ENCODE measurements at places on chromosomes 1 and 21.

DNA sequence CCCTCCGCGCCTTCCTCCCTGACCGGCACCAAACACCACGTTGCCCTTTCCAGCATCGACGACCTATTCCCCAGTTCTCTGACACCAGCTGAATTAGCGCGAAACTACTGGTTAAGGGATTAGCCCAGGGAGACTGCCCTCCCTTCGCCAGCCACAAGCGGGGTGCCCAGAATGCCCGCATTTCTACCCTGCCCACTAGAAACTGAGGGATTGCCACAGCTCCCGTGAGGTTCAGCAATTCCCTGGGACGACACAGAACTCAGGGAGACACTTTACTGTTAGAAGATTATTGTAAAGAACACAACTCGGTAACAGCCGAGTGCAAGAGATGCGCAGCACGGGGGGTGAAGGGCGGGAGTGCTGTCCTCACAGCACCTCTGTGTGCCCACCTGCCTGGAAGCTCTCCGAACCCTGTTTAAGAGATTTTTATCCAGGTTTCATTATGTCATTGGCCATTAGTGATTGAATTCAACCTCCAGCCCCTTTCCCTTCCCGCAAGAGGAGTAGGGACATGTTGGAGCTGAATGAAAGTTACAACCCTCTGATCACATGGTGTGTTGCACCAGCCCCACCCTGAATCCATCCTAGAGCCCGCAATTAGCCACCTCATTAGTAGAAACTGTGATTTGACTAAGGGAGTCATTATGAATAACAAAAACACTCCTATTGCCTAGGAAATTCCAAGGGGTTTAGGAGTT, 15.8 kb upstream of the RIPPLY3 start:
- no peak for DNase-seq

DNA sequence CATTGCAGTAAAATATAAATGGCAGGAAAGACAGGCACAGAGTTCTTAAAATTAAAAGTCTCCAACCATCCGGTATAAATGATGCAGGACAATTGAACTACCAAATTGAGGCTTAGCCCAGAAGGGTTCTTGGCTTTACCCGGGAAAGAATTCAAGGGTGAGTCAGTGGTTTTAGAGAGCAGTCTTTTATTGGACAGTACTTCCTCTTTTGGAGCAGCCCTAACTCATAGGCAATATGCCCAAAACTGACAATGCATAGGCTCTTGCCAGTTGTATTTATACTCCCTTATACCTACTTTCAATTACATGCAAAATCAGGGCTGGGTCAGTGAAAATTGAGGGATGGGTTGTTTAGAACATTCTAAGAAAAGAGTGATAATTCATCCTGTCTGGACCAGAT, 1628.9 kb upstream of the PRMT6 start:
- no peak for DNase-seq

GRCh38 chr1:23525558-23526250, 5.3 kb downstream of the E2F2 start:
- no peak for DNase-seq

DNA sequence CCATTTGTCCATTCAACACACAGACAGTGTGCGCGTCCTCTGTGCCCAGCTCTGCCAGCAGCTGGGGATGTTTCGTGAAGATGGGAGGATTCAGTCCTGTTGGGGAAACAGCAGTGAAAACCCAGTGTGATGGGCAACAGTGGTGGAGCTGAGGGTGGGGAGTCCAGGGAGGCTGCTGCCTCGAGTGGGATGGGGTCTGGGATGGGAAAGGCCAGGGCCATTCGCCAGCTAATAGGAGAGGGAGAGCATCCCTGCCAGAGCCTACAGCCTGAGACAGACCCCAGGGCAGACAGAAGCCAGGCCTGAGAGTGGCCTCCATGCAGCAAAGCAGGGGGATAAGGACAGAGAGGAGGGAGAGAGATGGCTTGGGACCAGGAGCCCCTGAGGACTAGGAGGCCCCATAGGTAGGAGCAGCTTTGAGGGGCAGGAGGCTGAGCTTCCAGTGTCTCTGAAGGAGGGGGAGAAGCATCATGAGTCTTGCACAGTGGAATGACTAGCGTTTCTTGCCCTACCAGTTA, 252.6 kb downstream of the NPHP4 start:
- no peak for DNase-seq

GRCh38 chr21:14119038-14119437, 91.7 kb downstream of the LIPI start:
- no peak for DNase-seq
